ENCODE measurements at places on chromosomes 4 and X.

DNA sequence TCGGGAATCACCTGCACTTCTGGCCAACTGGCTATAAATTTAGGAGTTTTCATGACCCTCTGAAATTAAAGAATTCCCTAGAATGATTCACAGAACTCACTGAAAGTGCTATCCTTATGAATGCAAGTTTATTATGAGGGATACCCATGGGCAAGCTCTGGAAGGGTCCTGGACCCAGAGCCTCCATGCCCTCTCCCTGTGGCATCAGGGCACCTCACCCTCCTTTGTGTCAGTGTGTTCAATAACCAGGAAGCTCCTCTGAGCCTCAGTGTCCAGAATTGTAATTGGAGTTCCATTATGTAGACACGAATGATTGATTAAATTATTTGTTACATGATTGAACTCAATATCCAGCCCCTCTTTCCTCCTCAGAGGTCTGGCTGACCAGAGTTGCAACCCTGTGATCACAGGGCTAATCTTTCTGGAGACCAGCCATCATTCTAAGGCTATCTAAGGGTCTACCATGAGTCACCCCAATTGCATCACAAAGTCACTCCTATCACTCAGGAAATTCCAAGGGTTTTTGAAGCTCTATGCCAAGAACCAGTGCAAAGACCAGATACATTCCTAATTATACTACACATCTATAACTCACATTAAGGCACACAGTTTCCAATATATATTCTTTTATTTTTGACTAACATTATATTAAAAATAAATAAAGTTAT, 8.9 kb downstream of the ANXA3 start:
- no peak for DNase-seq

GRCh38 chr4:26729547-26729946, 131.1 kb upstream of the STIM2 start:
- no peak for DNase-seq

DNA sequence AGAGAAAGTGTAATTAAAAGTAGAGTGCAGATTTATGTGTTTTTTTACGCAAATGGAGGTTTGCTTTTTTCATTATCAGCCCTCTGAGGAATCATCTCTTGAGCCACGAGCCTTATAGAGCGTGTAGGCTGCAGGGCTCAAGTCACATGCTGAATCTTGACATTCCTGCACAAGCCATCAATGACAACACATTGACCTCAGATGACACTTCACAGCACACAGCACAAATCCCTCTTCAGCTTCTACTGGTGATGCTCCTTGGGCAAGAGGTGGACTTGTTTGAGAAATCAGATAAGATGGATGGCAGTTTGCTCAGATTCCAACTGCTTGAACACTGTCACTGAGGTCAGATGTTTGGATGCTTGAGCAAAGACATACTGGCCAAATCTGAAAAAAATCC, 250.6 kb downstream of the SNCA start:
- no peak for DNase-seq

GRCh38 chr4:9916346-9916745, 105.0 kb downstream of the SLC2A9 start:
- DNase-seq, result no peak

DNA sequence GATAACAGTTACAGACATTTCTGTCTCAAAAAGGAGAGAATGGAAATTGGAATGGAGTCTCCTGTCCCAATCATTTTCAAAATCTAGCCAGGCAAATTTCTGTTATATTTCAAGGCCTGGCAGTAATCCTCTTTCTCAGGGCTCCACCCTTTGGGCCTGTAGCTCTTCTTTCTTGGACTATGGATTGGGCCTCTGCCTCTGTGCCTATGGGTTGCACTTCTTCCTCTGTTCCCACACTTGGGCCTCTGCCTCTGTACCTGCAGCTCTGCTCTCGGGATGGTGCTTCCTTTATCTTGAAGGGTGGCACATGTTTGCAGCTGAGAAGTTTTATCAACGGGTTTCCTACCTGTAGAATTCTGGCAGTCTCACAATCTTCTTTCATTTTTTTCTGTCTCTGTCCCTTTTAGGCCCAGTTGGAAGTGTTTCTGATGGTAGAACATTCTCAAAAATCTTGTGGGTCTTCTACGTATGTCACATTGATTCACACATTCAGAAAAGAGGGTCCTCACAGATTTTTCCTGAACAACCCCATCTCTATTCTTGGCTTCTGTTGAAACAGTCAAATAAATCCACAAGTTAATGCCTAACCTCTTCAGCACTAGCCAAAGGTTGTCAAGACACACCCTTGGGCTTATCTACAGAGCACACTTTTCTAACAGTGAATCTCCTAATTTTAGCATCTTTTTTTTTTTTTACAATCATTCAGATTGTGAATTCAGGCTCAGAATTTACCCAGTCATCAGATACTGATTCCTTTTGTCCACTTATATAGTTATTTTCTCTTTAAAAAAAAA, 719.0 kb downstream of the RPA4 start:
- DNase-seq, result no peak

DNA sequence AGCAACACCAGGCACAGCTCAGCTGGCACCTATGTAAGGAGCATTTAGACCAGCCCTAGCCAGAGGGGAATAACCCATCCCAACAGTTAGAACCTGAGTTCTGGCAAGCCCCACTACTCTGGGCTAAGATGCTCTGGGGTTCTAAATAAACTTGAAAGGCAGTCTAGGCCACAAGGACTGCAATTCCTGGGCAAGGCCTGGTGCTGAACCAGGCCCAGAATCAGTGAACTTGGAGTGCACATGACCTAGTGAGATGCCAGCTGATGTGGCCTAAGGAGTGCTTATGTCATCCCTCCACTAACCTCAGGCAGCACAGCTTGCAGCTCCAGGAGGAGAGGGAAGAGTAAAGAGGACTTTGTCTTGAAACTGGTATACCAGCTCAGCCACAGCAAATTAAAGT, 7.6 kb upstream of the PRRG3 start:
- DNase-seq, result no peak

DNA sequence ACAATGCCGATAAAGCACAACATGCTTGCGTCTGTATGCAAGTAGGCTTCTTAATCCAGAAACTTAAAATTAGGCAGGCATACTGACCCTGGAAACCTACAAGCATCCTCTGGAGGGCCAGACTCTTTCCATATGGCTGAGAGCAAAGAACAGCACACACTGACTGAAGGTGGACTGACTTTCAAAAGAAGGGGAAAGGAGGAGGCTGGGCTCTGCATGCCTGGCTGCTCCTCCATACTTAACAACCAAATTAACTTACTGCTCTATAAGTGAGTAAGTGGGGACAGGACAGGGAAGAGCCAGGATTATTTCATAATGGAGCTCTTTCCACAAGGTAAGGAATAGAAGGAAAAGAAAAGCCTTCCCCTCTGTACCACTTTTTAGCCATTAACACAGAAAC, 55.9 kb upstream of the ATP8A1 start:
- DNase-seq, result no peak

DNA sequence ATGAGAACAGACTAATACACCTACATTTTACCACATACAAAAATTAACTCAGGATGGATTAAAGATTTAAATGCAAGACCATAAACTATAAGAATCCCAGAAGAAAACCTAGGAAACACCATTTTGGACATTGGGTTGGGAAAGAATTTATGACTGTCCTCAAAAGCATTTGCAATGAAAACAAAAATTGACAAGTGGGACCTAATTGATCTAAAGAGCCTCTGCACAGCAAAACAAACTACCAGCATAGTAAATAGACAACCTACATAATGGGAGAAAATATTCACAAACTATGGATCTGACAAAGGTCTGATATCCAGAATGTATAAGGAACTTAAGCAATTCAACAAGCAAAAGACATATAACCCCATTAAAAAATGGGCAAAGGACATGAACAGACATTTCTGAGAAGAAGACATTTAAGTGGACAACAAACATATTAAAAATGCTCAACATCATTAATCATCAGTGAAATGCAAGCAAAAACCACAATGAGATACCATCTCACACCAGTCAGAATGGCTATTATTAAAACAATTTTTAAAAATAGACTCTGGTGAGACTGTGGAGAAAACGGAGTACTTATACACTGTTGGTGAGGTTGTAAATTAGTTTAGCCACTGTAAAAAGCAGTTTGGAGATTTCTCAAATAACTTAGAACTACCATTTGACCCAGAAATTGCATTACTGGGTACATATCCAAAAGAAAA, 221.7 kb upstream of the DIPK2B start:
- no peak for DNase-seq

- DNase-seq, result no peak
Observed at GRCh38 chr4:174595141-174595929, 73.0 kb upstream of the HPGD start.

DNA sequence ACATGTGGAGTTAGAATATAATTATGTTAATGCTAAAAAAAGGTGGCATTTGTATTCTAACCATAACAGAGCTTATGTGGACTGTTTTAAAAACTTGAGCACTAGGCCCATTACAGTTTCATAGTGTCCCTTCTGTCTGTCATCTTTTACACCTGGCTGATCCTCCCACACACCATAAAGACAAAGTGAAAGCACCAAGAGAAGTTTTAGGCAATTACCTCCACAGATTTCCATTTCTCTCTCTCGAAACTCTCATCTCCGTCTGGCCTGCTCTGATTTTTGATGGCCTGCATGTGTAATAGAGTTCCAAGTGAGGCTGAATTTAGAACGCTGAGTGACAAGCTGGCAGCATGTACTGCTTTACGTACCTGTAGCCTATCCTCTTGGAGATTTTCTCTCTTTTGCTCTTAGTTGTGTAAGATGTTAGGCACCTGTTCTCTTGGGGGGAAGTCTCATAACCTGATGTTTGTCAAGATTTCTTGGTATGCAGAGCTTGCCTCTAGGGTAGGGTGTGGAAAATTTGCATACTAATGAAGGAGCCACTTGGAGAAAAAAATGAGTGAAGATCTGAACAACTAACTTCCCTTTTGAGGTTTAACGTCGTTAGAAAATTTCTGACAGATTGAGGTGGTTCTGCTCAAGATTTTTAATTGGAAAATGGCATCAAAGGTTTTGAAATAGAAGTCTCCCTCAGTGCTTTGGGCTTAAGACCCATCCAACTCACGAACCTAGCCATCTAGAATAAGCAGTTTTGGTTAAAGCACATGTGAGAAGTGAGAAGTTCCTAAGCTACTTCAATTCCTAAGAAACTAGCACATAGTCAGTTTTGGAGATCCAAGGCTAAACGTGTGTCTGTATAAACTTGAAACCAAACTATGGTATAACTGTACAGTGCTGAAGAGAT, 57.6 kb upstream of the RAP1GDS1 start:
- no peak for DNase-seq

DNA sequence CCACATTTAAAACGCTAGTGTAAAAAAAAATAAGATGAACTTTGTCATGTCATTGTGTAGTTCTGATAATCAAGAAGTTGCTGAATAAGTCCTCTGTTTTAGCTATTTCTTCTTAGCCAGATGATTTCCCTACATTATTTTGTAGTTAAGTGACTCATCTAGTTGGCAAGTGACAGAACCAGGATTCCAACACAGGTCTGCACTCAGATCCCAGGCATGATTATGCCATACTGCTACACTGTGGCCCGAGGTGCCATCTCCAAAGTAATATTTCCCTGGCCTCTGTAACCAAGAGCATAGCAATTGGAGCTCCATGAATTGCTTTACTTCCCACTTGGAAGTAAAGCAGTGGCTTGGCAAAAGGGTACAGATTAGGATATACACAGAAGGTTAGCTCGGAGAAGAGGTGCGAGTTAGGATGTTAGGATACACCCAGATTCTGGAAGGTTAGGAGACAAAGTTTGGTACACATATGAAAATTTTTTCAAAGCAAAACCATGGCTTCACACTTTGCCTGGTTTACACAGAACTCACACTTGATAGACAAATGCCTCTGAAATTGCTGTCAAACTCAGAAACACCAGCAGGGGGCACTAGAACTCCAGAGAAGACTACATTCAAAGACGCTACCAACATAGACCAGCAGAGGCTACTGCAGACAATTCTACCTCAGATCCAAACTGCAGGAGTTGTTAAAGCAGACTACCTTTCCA, 41.4 kb downstream of the SRPX2 start:
- no peak for DNase-seq

DNA sequence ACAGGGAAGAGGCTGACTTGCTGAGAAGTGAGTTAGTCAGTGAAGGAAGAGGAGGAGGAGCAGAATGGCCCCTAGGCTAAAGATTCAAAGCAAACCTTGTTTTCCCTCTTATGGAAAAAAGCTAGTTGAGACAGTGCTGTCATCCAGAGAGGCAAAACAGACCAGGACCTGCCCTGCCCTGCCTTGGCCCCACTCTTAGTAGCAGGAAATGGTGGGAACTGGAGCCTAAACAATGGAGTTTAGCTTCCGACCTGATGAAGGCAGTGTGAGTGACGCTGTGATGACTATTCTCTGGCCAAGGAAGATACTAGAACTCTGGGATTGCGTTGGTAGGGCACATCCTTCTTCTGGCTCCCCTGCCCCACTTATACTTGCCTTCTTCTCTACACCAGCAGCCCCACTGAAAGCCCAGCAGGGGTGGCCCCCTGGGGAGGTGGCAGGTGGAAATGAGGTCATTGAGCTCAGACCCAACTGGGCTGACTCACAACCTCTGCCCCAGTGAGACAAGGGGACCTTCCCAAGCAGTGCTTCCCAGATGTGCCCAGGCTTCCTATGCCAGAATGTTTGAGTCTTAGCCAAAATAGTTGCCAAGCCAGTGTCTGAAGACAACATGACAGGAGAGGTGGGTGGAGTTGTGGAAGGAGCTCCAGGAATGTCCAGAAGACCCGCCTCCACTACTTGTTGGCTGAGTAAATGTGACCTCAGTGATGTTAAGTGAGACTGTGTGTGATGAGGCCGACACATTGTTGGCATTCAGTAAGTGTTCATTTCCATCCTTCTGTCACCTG, 38.8 kb downstream of the MSN start:
- DNase-seq, result no peak

- no peak for DNase-seq
Observed at GRCh38 chr4:16730522-16731205, 167.8 kb downstream of the LDB2 start.

- no peak for DNase-seq
Observed at GRCh38 chr4:175953960-175954521, 111.6 kb upstream of the WDR17 start.

- peak; percentile 1 for DNase-seq
Observed at GRCh38 chrX:151153086-151153485, 23.3 kb upstream of the GPR50 start.

GRCh38 chr4:30838331-30838730, 118.2 kb downstream of the PCDH7 start:
- DNase-seq, result no peak

- no peak for DNase-seq
Observed at GRCh38 chr4:150909116-150909515, 106.0 kb downstream of the LRBA start.

GRCh38 chrX:17007134-17007768, 60.8 kb downstream of the REPS2 start:
- no peak for DNase-seq
